ENCODE measurements at places on chromosomes 4 and X. TPM values are rescaled to one million over a fixed set of nuclear protein-coding genes. Genes with fewer than 3 reads are reported as not detected.

Gene ANKRD17
- 65.0 TPM for total RNA-seq

Gene USP17L30
- not detected for total RNA-seq

Gene CSN1S1
- not detected for total RNA-seq

Gene FOXR2
- not detected for total RNA-seq

Gene MAGIX
- 0.88 TPM for total RNA-seq

GRCh38 chrX:13220916-13221315 is 98.9 kb downstream of the ATXN3L start:
- no peak for DNase-seq

DNA sequence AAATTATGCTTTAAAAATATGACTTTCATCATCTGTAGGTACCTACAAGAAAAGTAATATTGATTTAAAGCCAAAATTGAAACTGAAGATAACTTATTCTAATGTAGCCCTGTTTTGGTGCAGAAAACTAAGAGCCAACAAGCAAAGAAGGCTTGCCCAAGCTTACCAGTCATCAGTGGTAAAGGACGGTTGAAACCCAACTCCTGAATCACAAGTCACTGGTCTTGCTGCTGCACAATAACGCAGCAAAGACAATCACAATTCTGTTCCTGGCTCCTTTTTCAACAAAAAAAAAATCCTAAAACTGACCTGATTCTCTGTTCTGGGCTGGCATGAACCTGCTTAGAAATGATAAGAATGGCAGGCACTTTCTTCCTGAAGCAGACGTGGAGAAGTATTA is 34.5 kb downstream of the WDFY3 start:
- DNase-seq, result no peak

GRCh38 chr4:17096692-17097091 is 198.2 kb upstream of the LDB2 start:
- DNase-seq, result no peak

GRCh38 chrX:70922774-70923473 is 8.0 kb downstream of the SLC7A3 start:
- DNase-seq, result no peak

DNA sequence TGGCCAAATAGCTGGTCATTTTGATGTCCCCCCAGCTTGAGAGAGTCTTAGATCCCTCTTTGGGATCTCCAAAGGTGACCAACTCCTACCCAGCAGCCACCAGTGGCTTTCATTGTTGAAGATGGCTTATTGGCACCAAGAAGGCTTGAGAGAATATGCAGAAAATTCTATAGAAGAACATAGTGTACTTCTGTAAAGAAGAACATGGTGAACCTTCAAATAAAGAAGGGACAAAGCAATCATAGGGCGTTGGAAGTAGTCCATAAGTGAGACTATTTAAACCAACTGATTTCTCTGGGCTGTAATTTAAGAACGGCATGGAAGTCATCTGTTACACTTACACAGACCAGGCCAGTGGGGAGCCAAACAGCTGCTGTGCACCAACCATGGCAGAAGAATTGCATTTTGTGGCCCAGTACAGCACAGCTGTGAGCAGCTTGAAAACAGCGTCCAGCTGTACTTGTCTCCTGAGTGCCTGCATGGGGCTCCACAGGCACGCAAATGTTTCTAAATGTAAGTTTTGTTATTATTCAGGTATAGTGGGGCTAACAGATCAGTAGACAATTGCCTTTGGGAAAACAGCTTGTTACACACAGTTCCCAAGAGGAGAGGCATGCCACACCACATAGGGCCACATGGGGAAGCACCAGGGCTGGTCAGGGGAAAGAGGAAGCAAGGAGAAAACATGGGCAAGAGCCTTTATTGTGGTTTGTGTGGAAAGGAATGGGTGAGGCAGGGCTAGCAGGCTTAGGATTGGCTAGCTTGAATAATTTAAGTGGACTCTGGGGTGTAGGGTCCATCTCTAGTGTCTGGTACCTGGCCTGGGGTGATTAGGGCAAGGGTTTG is 125.0 kb downstream of the ARHGAP6 start:
- DNase-seq, result no peak

Data from activated naive CD8-positive, alpha-beta T cell treated with anti-CD3 and anti-CD28 coated beads for 36 hours (primary cell).